ENCODE measurements at places on chromosomes 7 and 10.

GRCh38 chr10:75647675-75648074, 216.3 kb downstream of the LRMDA start:
- DNase-seq, result no peak

DNA sequence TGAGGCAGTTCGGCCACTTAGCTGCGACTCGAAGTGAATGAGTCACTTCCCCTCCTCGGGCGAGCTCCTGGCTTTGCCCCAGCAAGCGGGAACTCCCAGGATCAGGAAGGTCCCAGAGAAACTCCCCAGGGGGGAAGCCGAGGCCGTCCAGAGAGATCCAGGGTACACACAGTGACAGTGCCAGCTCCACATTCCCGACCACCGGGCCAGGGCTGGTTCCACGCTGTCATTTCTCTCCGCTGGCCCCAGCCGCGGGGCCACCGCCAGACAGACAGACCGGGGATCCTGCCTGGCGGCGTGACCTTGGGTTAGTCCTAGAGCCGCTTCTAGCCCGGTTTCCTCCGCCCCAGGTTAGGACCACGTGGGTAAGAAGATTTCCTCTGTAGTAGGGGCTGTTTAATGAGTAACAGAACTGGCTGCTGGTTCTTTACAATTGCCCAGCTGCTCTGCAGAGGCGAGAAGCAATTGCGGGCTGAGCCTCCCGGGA, 463 bp upstream of the UPP1 start:
- peak; percentile 82 for DNase-seq

GRCh38 chr7:103010211-103010610, 64.4 kb downstream of the FBXL13 start:
- no peak for DNase-seq

GRCh38 chr10:133069033-133069525, 18.6 kb upstream of the ADGRA1 start:
- DNase-seq, result no peak

DNA sequence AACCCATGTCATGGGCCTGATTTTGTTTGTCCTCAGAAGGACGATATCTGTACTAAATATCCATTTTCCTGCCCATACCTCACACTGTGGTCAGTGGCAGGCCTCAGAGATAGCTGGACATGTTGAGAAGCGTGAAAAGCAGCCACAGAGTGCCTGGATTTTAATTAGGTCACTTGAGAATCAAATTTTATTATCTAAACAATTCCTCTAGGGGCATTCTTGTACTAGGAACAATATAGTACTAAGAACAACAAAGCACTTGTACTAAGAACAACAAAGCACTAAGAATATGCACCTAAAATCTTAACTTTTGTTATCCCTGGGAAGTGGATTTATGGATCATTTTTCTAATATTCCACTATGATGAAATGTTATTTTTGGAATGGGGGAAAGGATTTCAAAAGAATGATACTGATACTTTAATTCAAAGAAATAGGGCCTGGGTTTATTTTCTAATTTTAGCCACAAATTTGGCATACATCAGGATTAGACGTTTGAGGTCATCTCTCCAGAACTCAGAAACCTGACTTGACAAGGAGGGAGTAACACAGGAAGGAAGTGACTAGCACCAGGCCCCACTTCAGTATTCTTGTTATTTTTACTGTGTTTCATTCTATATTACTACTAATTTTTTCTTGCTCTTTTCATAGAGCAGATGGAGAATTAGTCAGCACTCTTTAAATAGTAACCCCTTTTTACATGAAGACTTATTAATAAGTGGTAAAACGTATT, 112.2 kb downstream of the EXOC4 start:
- DNase-seq, result peak; percentile 72

DNA sequence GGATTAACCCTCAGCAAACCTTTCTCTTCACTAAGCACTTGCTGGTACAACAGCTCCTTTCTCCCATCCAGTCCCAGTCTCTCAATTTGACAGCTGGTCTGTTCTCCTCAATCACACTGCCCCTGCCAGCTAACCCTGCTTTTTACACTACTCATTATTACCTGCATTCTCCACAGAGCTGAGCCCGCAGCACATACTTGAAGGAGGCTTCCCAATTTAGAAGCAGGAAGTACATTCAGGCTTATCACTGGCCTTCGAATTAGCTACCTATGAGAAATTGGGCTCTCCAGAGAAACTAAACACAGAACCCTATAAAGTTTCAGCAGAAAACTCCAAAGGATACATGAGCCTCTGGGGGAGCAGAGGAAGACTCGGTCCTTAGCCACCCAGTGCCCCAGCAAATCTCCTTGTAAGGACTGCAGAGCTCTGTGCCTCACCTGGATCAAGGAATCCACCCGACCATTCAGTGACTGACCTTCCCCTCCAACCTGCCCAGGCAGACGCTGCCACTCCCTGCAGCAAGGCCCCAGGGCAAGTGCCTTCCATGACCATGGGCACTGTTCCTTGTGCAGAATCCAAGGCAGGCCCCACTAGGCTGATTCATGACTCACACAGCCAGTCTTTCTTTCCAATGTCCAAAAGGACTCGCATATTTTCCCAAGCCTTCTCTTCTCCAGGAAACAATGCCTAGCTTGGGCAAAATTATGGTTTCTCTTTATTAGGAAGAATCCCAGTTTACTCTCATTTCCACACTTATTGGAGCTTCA, 68.0 kb downstream of the VOPP1 start:
- peak; percentile 25 for DNase-seq

GRCh38 chr7:7798510-7798909, 80.1 kb upstream of the RPA3 start:
- DNase-seq, result no peak

GRCh38 chr10:17061418-17061817, 68.2 kb downstream of the CUBN start:
- peak; percentile 62 for DNase-seq

- DNase-seq, result no peak
These were observed 37.6 kb downstream of the PPIF start for GRCh38 chr10:79384773-79385391.

DNA sequence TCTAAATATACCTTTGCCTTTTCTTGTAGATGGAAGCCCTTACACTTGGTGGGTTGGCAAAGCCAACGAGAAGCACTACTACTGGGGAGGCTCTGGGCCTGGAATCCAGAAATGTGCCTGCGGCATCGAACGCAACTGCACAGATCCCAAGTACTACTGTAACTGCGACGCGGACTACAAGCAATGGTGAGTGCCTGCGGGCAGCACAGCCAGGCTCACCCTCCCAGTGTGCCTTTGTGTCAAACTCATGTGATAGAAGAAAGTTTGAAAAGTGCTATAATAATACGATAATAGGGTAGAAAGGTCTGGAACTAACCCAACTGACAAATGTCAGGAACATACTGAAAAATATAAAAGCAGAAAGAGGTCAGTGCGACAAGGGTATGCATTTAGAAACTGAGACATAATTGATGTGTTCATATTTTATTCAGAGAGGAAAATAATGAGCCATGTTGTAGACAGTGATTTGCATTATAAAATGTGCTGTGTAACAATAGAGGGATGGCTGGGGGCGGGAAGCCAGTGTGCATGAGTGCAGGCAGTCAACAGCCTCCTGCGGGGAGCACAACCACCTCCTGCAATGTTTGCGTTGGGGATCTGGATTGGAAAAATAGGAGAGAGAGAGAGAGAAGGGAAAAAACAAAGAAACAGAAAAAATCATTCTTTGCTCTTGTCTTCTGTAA, 686.9 kb upstream of the C7orf33 start:
- DNase-seq, result no peak

DNA sequence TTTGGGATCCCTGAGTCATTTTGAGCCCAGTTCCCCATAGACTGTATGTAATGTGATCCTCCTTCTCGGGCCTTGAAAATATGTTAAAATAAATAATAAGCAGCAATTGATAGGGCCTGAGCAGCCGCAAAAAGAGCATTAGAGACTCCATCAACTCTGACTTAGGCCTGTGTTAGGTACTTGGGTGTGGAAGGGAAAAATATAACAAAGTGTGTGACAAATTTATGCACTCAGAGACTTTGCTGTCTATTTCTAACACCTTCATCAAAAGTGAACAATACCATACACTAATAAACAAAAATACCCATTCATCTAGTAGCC, 31.4 kb upstream of the HABP2 start:
- DNase-seq, result no peak

DNA sequence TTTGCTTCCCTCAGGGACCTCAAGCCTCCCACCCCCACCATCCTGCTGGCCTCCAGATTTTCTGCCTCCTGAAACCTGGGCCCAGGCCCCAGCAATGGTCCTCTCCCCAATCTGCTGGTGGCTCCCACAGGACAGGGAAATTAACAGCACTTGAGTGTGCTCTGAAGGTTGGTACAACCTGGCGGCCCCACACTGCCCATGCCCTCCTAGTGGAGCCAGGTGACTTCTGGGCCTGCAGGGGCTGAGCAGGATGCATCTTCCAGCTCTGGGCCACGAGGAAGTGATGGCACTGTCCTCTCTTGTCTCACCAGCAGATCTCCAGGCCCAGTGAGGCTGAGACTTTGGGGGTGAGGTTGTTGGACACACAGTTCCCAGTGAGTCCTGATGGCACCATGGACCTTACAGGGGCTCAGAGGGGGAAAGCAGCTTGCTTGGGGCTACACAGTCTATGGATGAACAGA, 3.6 kb upstream of the ZMIZ1 start:
- DNase-seq, result no peak

DNA sequence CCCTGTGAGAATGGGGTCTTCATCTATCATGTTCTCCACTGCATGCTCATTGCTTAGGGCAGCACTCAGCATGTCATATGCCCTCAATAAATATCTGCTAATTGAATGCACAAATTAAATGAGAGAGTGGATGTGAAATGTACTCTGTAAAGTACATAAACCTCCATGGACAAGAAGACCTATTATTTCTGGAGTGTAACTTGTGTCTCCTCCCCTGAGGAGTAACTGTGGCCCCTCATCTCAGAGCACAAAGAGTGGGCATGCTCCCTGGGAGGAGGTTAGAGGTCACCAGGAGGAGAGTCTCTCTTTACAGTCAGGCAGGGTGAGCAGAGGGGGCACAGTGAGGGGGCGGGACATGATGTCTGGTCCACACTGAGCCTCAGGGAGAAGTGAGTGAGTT, 313.6 kb upstream of the PODXL start:
- DNase-seq, result no peak

GRCh38 chr7:34761627-34762026, 103.6 kb downstream of the NPSR1 start:
- DNase-seq, result no peak

- peak; percentile 39 for DNase-seq
These were observed 9.5 kb upstream of the WDR11 start for GRCh38 chr10:120841522-120842189.

DNA sequence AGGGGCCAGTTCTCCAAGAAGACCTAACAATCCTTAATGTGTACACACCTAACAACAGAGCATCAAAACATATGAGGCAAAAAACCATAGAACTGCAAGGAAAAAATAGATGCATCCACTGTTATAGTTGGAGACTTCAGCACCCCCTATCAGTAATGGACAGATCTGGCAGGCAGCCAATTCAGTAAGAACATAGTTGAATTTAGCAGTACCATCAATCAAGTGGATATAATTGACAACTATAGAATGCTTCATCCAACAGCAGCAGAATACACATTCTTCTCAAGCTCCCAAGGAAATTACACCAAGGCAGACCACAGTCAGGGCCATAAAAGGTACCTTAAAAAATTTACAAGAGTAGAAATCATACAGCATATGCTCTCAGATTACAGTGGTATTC, 42.2 kb downstream of the POLL start:
- DNase-seq, result no peak

DNA sequence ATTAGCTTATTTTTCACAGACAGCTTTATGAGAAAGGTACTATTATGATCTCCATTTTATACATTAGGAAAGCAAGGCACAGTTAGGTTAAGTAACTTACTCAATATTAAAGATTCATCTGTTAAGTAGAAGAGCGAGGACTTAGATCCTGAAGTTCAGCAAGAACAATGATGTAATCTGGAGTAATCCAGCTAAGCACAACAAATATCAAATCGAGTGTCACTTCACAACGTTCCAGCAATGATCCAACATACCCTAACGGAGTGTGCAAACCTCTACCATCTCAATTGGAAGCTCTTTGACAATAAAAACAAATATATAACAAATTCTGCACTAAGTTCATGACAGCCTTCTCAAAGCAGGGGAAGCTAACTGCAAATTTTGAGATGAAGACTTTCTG, 121.3 kb downstream of the CALCR start:
- no peak for DNase-seq

GRCh38 chr10:87589645-87590051, 70.0 kb upstream of the PAPSS2 start:
- peak; percentile 52 for DNase-seq

- DNase-seq, result no peak
These were observed 209.6 kb downstream of the PTPRN2 start for GRCh38 chr7:158377800-158378623.

DNA sequence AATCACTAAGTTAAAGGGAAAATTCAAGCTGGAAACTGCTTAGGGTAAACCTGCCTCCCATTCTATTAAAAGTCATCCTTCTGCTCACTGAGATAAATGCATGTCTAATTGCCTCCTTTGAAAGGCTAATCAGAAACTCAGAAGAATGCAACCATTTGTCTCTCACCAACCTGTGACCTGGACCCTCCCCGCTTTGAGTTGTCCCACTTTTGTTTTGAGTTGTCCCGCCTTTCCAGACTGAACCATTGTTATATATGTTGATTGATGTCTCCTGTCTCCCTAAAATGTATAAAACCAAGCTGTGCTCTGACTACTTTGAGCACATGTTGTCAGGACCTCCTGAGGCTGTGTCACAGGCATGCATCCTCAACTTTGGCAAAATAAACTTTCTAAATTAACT, 378.4 kb downstream of the KIF20B start:
- DNase-seq, result no peak

DNA sequence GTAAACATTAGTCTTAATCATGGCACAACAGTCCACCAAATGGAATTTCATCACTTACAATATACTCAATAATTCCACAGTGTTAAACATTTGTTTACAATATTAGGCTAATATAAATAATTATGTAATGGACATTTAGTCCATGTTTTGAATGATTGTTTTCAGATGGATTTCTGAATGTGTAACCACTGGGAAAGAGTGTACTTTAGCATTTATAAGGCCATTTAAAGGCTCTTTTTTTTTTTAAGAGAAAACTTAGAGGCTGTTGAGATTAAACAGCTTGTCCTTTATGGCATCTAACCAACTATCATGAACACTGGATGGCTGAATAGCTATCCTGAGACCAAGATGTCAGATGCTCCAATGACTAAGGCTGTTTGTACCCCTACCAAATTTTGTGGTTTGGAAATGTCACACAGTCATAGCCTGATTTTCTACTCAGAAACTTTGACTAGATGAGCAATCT, 248.3 kb upstream of the GLI3 start:
- no peak for DNase-seq

GRCh38 chr7:1692515-1693418, 22.7 kb downstream of the ELFN1 start:
- DNase-seq, result no peak

GRCh38 chr10:21634599-21635365, 100.8 kb downstream of the MLLT10 start:
- DNase-seq, result no peak
